ENCODE measurements at places on chromosomes 7 and 10. TPM values are rescaled to one million over a fixed set of nuclear protein-coding genes. Genes with fewer than 3 reads are reported as not detected.
A peak's percentile ranks its signal among the peaks of the same experiment; 100 is the strongest.

GRCh38 chr10:47408606-47409005 is 24.5 kb upstream of the ZNF488 start:
- no peak overlapping the region for H3K4me3 ChIP-seq
- no peaks in the 10 kb centered on the region for H3K36me3 ChIP-seq
- no peaks in the 10 kb centered on the region for H3K27me3 ChIP-seq
- no peaks in the 10 kb centered on the region for H3K4me1 ChIP-seq
- no peak for DNase-seq

GRCh38 chr7:32266932-32267475 is 196.8 kb upstream of the PDE1C start:
- H3K36me3 ChIP-seq, result no peaks in the 10 kb centered on the region
- no peak overlapping the region for H3K27ac ChIP-seq
- no peaks in the 10 kb centered on the region for H3K27me3 ChIP-seq
- peak; percentile 55 for DNase-seq
- no peak overlapping the region for H3K4me3 ChIP-seq

GRCh38 chr7:87506246-87507180 is 31.0 kb upstream of the ABCB4 start:
- H3K27ac ChIP-seq, result no peak overlapping the region
- H3K4me3 ChIP-seq, result no peak overlapping the region
- no peaks in the 10 kb centered on the region for H3K4me1 ChIP-seq
- H3K36me3 ChIP-seq, result no peaks in the 10 kb centered on the region
- H3K27me3 ChIP-seq, result no peaks in the 10 kb centered on the region

GRCh38 chr10:68224810-68225209 is 7.1 kb downstream of the ATOH7 start:
- H3K27me3 ChIP-seq, result no peaks in the 10 kb centered on the region
- no peaks in the 10 kb centered on the region for H3K4me1 ChIP-seq
- no peaks in the 10 kb centered on the region for H3K36me3 ChIP-seq
- H3K4me3 ChIP-seq, result no peak overlapping the region
- DNase-seq, result no peak

DNA sequence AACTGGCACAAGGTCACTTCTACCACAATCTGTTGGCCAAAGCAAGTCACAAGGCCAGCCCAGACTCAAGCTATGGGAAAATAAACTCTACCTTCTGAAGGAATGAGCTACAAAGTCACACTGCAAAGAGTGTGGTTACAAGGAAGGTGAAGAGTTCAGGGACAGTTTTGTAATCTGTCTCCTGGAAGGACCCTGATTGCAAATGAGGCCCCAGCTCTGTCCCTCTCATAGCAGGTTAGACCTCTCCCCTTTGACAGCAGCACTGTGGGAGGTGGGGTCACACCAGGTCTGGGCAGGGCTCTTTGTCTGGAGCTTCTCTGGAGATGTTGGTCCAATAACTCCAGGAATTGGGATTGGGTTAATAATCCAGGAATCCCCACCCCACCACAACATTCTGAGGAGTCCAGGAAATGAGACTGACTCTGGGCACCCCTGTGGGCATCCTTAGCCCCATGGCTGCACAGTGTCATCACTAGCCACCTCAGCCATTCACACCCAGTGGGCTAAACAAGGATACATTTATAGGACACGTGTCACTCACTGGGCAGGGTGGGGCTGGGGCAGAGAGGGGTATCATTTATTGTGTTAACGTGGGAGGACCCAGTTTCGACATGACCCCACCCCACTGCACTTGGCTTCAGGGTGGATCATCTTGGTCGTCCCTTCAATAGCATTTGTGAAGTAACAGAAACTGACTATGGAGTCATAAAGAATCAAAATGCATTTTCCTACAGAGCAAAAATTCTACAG is 23.7 kb upstream of the C10orf105 start:
- no peaks in the 10 kb centered on the region for H3K27me3 ChIP-seq
- H3K36me3 ChIP-seq, result no peaks in the 10 kb centered on the region
- no peak for DNase-seq
- H3K4me1 ChIP-seq, result no peaks in the 10 kb centered on the region

- H3K4me1 ChIP-seq, result no peaks in the 10 kb centered on the region
- H3K27ac ChIP-seq, result no peak overlapping the region
- no peak for DNase-seq
- H3K4me3 ChIP-seq, result no peak overlapping the region
- H3K36me3 ChIP-seq, result peaks cover 100% of the 10 kb centered on the region
Observed at GRCh38 chr7:100882785-100883526, 6.6 kb downstream of the UFSP1 start.

- H3K4me1 ChIP-seq, result peaks cover 7% of the 10 kb centered on the region
- no peaks in the 10 kb centered on the region for H3K27me3 ChIP-seq
- H3K36me3 ChIP-seq, result no peaks in the 10 kb centered on the region
- no peak overlapping the region for H3K4me3 ChIP-seq
Observed at GRCh38 chr10:128526791-128527375, 400.7 kb upstream of the MKI67 start.

- no peak overlapping the region for H3K4me3 ChIP-seq
- no peaks in the 10 kb centered on the region for H3K4me1 ChIP-seq
- H3K36me3 ChIP-seq, result peaks cover 14% of the 10 kb centered on the region
- no peak for DNase-seq
- no peaks in the 10 kb centered on the region for H3K27me3 ChIP-seq
- no peak overlapping the region for H3K27ac ChIP-seq
Observed at GRCh38 chr7:45622058-45622457, 47.9 kb downstream of the ADCY1 start.

DNA sequence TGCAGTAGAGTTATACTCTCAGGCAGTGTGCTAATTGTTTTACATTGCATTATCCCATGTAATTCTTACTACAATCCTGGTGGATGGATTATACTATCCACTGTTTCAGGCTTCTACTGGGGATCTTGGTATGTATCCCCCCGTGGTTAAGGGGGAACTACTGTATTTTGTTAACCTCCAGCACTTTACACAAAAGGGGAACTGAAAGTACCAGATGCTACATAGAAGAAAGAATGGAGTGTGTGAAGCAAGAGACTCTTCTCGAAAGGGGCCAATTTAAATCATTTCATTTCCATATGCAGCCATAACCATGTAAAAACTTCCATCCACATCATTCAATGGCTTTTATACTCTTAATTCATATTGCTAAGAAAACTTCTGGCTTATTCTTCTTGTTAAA is 69.4 kb downstream of the C1GALT1 start:
- DNase-seq, result no peak
- H3K4me3 ChIP-seq, result no peak overlapping the region
- no peaks in the 10 kb centered on the region for H3K4me1 ChIP-seq
- no peaks in the 10 kb centered on the region for H3K27me3 ChIP-seq
- H3K27ac ChIP-seq, result no peak overlapping the region
- H3K36me3 ChIP-seq, result peaks cover 17% of the 10 kb centered on the region

DNA sequence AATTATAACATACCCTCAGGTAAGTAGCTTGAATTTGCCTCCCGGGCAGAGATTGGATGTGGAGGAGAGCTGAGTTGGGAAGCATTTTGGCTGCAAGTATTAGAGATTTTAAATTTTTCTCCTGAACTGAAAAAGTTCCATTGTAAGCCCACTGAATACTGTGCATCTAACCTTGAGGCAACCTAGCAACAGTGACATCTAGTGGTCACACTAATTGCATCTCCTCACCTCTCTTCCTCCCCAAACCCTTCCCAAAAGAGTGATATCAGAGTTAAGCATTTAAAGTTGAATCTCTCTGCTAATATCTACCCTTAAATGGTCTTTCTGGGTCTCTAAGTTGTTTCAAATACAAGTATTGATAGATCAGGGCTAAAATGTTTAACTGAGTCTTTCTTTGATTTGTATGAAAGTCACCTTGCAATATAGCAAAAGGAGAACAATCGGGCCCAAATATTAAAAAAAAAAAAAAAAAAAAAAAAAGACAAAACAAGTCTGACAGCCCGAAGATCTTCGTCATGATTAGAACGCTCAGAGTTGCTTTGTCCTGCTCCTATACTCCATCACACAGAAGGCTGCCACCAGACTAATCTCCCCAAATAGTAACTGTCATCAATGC is 40.4 kb upstream of the DLX5 start:
- no peak for DNase-seq
- H3K27me3 ChIP-seq, result no peaks in the 10 kb centered on the region
- no peaks in the 10 kb centered on the region for H3K36me3 ChIP-seq
- no peak overlapping the region for H3K27ac ChIP-seq

GRCh38 chr10:131961047-131961776 is 20.5 kb downstream of the BNIP3 start:
- no peaks in the 10 kb centered on the region for H3K27me3 ChIP-seq
- H3K4me1 ChIP-seq, result no peaks in the 10 kb centered on the region
- H3K4me3 ChIP-seq, result no peak overlapping the region
- no peak overlapping the region for H3K27ac ChIP-seq

DNA sequence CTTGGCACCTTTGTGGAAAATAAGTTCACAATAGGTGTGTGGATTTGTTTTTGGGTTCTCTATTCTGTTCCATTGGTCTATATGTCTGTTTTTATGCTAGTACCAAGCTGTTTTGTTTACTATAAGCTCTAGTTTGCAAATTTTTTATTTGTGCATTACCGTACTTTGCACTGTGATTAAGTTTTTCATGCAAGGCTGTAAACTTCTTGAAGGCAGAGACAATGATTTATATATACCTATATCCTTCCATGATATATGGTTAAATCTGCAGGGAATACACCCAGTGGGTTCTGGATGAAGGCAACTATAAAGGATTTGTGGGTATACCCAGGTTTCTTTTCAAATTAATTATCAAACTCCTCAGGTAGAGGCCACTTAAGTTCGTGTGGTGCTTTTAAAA is 91.8 kb upstream of the PDLIM1 start:
- no peaks in the 10 kb centered on the region for H3K27me3 ChIP-seq
- peaks cover 5% of the 10 kb centered on the region for H3K36me3 ChIP-seq
- no peaks in the 10 kb centered on the region for H3K4me1 ChIP-seq
- no peak for DNase-seq
- no peak overlapping the region for H3K27ac ChIP-seq
- H3K4me3 ChIP-seq, result no peak overlapping the region

DNA sequence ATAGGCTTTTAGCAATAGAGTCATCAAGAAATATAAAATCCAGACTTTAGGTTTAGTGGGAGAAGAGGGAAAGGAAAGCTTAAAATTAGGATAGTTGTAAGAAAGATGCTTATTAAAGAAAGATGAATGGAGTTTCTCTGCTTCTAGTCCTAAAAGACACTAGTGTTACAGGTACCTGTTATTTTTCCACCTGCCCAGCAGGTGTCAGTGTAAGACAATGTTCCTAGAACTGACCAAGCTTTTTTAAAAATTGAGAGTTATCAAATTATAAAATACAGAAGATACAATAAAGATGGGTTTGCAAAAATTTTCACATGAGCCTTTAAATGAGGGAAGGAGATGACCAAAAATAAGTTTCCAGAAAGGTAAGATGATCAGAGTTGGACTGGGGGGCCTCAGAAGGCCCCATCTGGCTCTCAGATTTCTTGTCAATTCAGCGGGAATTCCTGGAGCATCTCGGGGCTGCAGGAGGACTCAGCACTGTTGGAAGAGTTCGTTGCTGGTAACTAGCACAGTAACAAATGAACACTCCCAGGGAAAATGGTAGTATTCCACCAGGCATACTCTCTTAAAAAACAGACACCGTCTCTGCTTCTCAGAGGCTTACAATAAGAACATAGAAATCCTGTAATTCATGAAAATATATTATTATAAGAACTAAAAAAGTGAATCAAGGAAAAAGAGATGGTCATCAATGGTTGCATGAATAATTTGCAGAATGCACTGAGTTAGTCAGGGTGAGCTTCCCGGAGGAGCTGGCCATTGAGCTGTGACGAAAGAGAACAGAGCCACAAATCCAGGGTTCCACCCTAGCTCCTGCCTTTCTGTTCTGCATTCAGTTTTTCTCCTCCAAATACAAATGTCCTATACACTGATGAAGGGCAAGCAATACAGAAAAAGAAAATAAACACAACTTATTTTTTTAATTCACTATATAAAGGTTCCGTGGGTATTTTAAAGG is 71.8 kb upstream of the PIK3CG start:
- DNase-seq, result no peak
- no peaks in the 10 kb centered on the region for H3K27me3 ChIP-seq
- H3K4me1 ChIP-seq, result no peaks in the 10 kb centered on the region

GRCh38 chr7:13496976-13497375 is 492.5 kb downstream of the ETV1 start:
- no peaks in the 10 kb centered on the region for H3K4me1 ChIP-seq
- no peak for DNase-seq
- H3K4me3 ChIP-seq, result no peak overlapping the region
- peaks cover 1% of the 10 kb centered on the region for H3K36me3 ChIP-seq

GRCh38 chr7:139059905-139060304 is 24.1 kb upstream of the ZC3HAV1L start:
- H3K4me1 ChIP-seq, result no peaks in the 10 kb centered on the region
- no peak overlapping the region for H3K27ac ChIP-seq
- H3K4me3 ChIP-seq, result no peak overlapping the region

DNA sequence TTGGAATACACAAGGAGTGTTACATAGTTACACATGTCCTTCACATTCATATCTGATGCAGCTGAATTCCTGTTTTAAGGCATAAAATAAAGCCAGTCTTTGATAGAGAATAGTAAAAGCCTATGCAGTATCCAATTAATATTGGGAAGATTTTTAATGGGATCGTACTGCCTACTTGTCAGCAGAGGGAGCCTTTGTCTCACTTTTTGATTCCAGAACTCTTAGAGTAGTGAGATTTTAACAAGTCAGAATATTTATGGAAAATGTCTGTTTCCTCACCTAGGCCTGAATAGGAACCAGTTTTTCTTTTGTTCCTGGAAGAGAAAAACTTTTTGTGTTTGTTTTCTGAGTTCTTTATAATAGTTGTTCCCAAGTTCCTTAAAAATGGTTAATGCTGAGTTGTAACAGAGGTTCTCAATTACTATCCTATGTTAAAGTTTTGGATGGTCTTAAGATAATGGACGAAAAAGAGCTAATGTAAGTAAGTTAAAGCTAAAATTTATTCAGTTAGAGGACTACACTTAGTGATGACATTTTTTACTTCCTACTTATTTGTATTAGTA is 114.0 kb downstream of the BBS9 start:
- DNase-seq, result no peak
- no peaks in the 10 kb centered on the region for H3K4me1 ChIP-seq
- no peaks in the 10 kb centered on the region for H3K27me3 ChIP-seq
- H3K27ac ChIP-seq, result no peak overlapping the region
- H3K4me3 ChIP-seq, result no peak overlapping the region

DNA sequence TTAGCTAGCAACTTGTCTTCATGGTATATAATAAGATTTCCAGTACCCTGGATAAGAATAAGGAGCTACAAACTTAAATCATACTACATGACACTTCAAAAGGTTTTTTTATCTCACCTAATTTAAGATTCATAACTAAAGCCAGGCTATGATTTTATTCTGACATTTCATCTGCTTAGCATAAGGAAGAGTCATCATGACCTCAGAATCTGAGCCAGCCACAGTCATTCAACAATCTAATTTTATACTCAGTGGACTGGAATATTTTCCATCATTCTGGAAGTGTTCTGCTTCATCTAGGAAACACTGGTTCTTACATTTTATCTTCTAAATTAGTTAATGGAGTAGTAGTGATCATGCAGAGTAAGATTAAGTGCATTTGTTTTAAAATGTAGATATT is 102.1 kb upstream of the KCND2 start:
- H3K4me1 ChIP-seq, result no peaks in the 10 kb centered on the region
- H3K27ac ChIP-seq, result no peak overlapping the region
- no peak for DNase-seq
- H3K4me3 ChIP-seq, result no peak overlapping the region
- H3K36me3 ChIP-seq, result peaks cover 4% of the 10 kb centered on the region

The SAMD9L gene
- total RNA-seq, result not detected

The GLUD1 gene
- 101 TPM for total RNA-seq

The MOGAT3 gene
- 0.15 TPM for total RNA-seq

The LBX1 gene
- total RNA-seq, result not detected

The MRLN gene
- not detected for total RNA-seq

The SLC26A5 gene
- 0.11 TPM for total RNA-seq

The SOSTDC1 gene
- not detected for total RNA-seq

The TLX1 gene
- not detected for total RNA-seq

The GIMAP5 gene
- not detected for total RNA-seq

The MBL2 gene
- not detected for total RNA-seq

The MAP3K8 gene
- total RNA-seq, result 3.5 TPM

All from H9 (cell line).